ENCODE measurements at places on chromosomes 4 and X.
A peak's percentile ranks its signal among the peaks of the same experiment; 100 is the strongest.

DNA sequence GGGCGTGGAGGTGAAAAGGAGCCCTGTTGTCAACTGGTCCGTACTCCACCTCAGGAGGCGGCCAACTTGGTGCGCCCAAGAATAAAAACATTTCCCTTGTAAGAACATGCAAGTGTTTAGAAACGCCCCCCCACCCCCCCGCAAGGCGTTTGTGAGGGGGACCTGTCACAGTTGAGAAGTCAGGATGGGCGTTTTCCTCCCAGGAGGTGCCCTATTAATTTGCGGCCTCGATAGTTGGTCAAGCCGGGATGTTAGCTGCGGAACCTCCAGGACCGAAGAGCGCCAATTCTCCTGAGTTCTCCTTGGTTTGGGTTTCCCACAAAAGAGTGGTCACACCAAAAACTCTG lies 651 bp upstream of the SAP30 start:
- peak; percentile 40 for DNase-seq

- no peak for DNase-seq
Observed at GRCh38 chrX:37796805-37797204, 16.9 kb downstream of the CYBB start.

DNA sequence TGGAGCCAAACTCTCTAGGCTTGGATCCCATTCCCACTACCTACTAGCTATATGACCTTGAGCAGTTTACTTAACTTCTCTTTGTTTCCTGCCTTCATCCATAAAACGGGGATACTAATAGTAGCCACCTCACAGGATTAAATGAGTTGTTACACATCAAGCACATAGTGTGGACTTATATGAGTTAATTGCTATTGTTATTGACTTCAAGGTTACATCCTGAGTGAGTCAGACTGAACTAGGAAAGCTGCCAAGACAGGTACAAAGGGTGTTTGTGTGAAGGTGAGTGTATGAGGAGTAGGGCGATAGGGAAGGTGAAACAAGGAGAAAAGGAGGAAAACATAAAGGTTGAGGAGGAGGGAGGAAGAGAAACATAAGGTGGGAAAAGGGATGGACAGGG lies 32.2 kb downstream of the TFDP3 start:
- DNase-seq: no peak

- no peak for DNase-seq
Observed at GRCh38 chr4:164828955-164829354, 48.0 kb upstream of the APELA start.

GRCh38 chrX:154998204-154998880 lies 24.2 kb downstream of the F8 start:
- DNase-seq: no peak

DNA sequence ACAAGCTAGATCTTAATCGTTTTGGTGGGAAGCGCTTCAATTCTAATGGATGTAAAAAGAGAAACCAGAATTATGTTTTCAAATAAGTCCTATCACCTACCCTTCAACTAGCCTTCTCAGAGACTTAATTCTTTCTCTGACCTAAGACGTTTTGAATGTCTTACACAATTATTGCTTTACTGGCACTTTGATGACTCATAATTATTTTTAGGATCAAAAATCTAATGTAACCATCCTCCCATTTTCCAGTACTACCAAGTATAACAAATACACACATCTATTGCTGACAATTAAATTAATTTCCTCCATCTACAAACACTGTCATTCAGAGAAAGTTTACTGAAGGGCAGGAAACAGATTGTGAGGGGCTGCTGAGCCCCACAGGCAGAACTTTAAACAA lies 108.6 kb downstream of the PPP3CA start:
- no peak for DNase-seq

DNA sequence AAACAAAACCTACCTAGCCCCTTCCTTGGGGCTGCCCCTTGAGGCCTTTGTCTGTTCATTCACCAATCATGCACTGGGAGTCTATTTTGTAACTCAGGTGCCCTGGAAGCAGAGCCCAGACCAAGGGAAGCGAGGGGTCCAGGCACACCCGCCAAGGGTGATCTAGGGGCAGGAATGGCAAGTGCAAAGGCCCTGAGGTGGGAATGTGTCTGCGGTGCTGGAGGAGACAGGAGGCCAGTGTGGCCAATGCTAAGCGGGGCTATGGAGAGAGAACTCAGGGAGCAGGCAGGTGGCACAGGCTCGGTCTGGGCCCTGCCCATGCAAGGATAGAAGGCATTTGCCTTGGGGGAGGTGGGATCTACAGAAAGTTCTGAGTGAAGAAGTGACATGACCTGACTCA lies 3.5 kb upstream of the SH3BP2 start:
- DNase-seq: no peak

DNA sequence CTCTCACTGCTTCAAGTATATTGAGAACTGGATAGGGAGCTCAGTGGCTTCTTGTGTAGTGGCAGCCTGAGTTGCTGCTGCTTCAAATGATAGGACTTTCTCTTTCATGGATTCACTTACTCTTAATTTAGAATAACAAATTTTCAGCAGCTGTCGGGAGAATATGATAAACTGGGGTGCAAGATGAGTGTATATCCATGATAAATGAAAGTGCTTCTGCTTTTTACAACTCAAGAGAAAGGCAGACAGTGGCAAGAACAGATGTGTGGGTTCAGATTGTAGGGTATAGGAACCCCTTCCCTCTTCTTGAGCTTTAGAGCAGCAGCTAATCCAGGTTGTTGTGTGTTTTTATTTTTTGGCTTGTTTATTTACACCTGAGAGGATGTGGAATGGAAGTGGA lies 1.0 kb downstream of the SH3BGRL start:
- DNase-seq: no peak

GRCh38 chr4:143668930-143669552 lies 31.4 kb downstream of the FREM3 start:
- no peak for DNase-seq

DNA sequence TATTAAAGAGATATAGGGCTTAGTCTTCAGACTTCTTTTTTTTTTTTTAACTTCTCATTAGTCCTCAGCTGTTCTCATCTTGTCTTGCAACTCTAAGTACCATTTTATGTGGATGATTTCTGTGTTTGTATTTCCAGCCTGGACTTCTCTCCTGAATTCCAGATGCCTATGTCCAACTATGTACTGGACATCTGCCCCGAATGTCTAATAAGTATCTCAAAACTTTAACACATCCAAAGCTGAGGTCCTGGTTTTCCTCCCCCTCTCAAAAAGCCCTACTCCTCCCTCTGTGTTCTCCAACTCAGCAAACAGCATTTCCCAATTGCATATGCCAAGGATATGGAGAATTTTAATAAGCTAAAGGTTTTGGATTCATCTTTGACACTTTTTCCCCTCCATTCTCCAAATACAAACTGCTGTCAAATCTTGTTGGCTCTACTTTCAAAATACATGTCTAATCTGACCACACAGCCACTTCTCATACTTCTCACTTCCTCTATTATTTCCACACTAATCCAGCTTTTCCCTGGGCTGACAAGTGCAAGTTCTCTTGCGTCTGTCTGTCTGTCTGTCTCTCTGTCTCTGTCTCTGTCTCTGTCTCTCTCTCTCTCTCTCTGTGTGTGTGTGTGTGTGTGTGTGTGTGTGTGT lies 79.8 kb downstream of the CLCN5 start:
- DNase-seq: no peak

DNA sequence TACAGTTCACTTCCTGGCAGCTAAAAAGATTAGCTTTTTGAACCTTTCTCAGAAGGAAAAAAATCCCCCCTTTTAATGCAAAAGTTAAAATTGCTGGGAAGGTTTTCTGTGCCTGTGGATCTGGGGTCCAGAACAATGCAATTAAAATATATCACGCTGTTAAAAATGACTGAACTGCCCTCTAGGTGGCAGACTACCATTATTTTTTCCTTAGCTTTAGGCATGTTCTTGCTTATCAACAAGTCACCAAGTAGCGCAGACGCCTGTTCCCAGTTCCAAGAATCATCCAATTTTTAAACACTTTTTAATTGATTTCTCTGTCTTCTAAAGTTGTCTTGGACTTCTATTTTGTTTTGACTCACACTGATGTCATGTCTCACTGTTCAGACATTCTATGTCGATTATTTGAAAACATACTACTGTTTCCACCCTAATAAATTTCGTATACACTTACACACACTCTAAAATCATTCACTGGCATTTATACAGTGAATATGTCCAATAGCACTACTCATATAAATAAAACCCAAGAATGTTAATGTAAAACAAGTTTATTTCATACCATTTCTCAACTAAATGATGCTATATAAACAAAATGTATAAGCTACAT lies 661.6 kb downstream of the RAPGEF2 start:
- DNase-seq: no peak

DNA sequence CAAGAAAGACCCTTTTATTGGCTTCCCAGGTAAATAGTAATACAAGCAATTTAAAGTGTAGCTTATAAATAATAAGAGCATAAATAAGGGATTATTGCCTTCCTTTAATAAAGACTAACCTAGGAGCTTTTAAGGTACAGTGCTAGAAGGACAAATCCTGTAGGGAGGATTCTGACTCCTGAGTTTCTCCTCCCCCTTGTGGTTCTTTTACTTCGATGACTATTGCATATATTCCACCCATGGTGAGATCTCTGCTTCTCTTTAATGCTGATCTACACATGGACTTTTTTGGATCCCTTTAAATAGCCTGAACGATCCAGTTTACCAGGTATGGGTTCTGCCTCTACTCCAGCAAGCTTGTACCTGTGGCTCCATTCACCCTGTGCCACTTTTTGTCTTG lies 2.5 kb downstream of the GALNT7 start:
- no peak for DNase-seq

- DNase-seq: no peak
Observed at GRCh38 chrX:12974305-12974795, 560 bp upstream of the TMSB4X start.

DNA sequence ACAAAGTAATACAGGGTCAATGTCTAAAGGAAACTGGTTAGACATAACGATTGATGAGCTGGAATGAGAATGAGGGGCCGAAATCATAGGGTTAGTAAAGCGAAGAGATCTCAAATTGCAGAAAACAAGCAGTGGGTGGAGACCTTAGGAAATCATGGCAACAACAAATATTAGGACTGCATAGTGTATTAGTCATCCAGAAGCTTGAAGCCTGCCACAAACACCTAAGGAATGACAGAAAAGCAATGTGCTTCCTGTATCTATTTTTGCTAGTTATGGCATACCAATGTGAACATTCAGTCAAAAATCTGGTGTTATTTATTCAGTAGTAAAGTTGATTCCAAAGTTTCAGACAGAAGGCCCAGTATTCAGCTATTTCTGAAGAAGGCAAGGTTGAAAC lies 410.9 kb upstream of the CT83 start:
- DNase-seq: no peak

GRCh38 chrX:74117962-74118902 lies 185.7 kb upstream of the ZCCHC13 start:
- DNase-seq: no peak

- DNase-seq: no peak
Observed at GRCh38 chrX:48919947-48920717, 1.3 kb upstream of the PIM2 start.

- DNase-seq: no peak
Observed at GRCh38 chr4:10108818-10109783, 7.5 kb downstream of the WDR1 start.

- no peak for DNase-seq
Observed at GRCh38 chr4:13316354-13316753, 167.8 kb downstream of the RAB28 start.

- no peak for DNase-seq
Observed at GRCh38 chrX:2267890-2268289, 232.9 kb downstream of the DHRSX start.

DNA sequence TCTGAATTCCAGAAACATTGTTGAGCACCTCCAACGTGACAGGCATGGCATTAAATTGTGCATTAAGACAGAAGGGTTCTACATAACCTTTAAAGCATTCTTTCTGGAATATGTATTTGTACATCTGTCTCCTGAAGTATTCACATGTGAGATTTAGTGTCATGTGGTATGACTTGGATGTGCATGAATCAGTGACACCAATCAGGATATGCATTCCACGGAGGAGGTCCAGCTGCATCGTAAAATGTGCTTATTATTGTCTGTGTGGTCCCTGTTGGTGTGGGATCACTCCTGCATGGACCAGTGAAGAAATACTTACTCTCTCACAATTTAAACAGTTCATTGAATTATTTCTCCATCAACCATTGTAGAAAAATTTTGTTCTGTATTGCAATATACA lies 149.0 kb downstream of the MID1 start:
- no peak for DNase-seq

- no peak for DNase-seq
Observed at GRCh38 chr4:170009291-170009690, 16.9 kb downstream of the MFAP3L start.

DNA sequence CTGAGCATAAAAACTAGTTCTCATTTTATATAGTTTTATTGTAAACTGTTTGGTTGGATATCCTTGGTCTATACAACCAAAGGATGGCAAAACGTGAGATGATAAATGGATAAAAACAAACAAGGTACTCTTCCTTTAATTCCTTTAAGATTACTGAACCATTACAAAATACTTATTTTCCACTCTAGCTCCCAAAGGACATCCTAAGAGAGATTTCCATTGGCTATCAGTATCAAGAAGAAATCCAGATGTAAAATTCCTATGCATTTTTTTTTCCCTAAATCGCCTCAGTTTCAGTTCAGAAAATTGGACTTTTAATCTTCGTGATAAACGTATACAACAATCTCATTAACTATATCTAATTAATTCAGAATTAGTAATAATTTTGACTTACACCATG lies 2.3 kb downstream of the FBXL5 start:
- DNase-seq: no peak

DNA sequence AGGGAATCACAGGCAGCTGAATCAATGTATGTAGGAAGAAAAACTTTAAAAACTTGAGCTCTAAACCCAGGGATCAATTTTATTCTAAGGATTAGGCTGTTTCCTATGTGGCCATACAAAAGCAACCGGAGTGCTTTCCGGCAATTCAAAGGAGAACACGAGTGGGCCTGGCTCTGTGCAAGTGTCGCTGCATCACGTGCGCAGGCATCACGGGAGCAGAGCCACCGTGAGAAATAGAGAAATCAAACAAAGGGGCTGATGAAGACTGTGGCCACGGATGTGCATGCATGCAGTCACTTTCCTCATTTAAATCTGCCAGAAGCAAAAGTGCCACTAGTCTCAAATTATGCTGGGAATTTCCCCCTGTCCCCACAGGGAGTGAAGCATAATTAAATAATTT lies 196.9 kb downstream of the NSUN7 start:
- no peak for DNase-seq

- DNase-seq: no peak
Observed at GRCh38 chr4:110510955-110511544, 35.1 kb downstream of the ENPEP start.

- DNase-seq: no peak
Observed at GRCh38 chrX:13028871-13029636, 15.4 kb downstream of the FAM9C start.

All from stimulated activated CD8-positive, alpha-beta memory T cell treated with anti-CD3 and anti-CD28 coated beads, Interleukin-4, amount 100 ng/mL, for 24 hours (primary cell).